Stromal cell of bone marrow (primary cell): ENCODE measurements at places on chromosomes 11 and 22.
A peak's percentile ranks its signal among the peaks of the same experiment; 100 is the strongest.

- no peak for DNase-seq
Observed at GRCh38 chr11:70574725-70575347, 176.5 kb downstream of the CTTN start.

GRCh38 chr22:50089682-50090411 is at the start of gene MOV10L1:
TSS of gene MOV10L1 (plus strand) at chr22:50090006. CDS start at chr22:50090089, 83 bp downstream.
- DNase-seq, result no peak

DNA sequence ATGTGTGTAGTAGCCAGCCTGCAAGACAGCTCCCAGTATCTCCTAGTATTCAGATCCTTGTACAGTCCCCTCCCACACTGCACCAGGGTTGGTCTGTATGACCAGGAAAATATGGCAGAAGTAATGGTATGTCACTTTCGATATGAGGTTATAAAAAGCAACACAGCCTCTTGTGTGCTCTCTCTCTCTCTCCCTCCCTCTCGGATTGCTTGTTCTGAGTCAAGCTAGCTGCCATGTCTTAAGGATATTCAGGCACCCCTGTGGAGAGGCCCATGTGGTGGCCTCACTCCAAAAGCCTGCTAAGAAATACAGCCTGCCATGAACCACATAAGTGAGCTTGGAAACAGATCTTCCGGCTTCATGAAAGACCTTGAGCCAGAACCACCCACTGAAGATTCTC is 25.4 kb downstream of the FXYD6 start:
- DNase-seq, result no peak

- no peak for DNase-seq
Observed at GRCh38 chr11:18229501-18229900, 7.1 kb downstream of the SAA4 start.

- DNase-seq, result no peak
Observed at GRCh38 chr11:1017269-1018005, 19.1 kb downstream of the MUC6 start.

GRCh38 chr22:39655004-39655579 is 84.5 kb downstream of the CACNA1I start:
- DNase-seq, result no peak

- no peak for DNase-seq
Observed at GRCh38 chr11:22169833-22170232, 23.1 kb upstream of the ANO5 start.

GRCh38 chr11:79471071-79471844 is 30.4 kb upstream of the TENM4 start:
- no peak for DNase-seq

GRCh38 chr22:50045211-50046018 is 12.7 kb downstream of the TTLL8 start:
- DNase-seq, result no peak

DNA sequence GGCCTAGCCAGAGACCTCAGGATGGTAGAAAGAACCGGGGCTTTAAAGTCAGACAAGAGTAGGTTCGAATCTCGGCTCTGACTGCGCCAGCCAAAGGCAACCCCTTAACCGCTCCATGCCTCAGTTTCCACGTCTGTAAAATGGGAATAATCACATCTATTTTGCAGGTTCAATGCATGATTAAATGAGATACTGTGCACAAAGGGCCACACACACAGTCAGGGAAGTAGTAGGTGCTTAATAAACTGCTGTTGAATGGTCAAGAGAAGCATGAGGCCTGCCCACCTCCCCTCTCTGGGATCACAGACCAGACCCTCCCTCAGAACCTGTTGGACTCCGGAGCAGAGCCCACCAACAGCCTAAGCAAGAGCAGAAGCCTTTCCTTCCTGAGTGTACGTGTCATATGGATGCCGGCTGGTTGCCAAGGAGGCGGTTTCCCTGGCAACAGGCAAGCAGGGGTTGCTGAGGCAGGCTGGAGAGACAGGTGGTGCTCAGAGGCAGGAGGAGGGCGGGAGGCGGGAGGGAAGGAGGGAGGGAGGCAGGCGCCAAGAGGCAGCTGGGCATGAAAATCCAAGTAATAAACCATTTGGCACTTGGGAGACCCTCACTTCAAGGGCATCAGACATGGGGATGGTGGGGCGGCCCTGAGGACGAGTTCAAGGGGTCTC is 43.9 kb downstream of the NFAM1 start:
- no peak for DNase-seq

- no peak for DNase-seq
Observed at GRCh38 chr22:19357270-19358105, 66.0 kb upstream of the CLTCL1 start.

GRCh38 chr11:78037056-78037455 is 14.0 kb upstream of the KCTD14 start:
- no peak for DNase-seq

DNA sequence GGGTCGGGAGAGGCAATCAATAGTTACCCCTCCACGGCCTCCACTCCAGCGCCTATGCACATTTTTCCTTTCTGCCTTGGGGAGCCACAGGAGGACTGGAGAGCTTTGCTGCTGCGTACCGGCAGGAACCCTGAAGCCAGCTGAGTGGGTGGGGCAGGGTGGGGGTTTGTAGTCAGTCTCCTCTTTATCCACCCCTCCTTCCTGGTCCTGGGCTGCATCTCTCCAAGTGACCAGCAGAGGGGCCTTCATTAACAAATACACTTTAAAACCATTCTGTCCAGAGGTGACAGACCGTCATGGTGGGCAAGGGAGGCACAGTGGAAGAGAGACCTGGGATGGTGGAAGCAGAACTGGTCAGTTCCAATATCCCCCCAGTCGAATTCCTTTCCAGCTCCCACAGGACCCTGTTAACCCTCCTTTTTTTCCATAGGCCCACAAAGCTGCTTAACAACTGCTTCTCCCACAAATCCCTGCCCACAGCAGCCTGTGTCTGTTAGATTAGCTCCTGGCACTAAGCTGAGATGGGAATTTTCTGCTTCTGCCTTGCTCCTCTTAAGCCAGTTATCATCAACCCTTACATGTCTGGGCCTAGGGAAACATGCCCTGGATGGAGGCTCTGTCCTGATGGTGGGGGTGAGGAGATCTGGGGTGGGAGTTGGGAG is 3.9 kb upstream of the ABCG4 start:
- DNase-seq, result peak; percentile 21

DNA sequence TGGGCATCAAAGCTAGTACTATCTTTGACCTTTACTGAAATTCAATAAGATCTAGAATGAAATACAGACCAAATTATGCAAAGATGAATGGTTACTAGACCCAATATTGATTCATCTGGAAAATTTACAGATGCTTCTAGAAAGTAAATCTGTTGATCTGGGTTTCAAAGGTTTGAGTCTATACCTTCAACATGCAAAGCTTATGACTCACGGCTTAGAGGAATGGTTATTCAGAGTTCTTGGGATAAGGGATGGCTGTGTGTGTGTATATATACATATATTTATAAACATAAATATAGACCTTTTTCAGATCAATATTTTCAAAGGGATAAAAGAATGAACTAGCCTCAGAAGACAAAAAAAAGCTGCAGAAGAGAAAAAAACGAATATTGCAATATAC is 1.3 kb downstream of the SPTY2D1 start:
- DNase-seq, result no peak

DNA sequence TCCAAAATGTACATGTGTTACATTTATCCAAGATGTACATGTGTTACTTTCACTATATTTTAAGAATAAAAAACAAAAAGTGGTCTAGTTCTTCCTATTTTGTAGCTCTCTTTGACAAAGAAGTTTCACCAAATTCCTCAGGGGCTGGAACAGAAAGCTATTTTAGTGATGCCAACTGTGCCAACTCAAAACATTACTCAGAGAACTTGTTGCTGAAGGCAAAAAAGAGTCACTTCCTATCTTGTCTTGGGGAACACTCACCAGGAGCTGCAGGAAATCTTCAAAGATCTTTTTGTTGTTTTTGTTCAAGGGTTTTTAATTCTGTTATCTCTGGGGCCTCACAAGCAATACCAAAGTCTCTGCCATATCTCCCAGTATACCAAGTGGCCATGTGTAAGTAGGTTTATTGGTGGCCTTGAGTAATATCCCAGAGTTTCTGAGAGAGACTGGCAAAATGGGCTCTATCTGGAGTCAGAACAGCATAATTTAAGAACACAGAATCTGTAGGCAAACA is 13.6 kb upstream of the EED start:
- DNase-seq, result no peak

DNA sequence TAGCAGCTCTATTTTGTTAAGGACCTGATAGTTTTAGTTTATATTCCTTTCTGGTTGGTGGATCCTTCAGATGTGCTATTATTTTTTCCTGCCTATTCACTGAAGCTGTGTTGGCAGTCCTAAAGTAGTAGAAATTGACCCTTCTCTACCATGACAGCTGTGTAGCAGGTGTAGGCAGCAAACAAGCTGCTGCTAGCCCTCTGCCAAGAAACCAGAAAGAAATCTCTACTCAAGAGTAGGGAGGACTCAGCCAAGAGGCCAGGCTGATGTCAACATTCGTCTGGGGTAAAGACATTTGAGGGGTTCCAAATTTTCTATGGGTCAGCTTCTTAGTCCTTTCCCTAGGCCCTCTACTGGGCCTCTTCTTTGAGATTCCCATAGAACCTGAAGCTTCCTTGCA is 51.2 kb downstream of the CSTF3 start:
- no peak for DNase-seq

DNA sequence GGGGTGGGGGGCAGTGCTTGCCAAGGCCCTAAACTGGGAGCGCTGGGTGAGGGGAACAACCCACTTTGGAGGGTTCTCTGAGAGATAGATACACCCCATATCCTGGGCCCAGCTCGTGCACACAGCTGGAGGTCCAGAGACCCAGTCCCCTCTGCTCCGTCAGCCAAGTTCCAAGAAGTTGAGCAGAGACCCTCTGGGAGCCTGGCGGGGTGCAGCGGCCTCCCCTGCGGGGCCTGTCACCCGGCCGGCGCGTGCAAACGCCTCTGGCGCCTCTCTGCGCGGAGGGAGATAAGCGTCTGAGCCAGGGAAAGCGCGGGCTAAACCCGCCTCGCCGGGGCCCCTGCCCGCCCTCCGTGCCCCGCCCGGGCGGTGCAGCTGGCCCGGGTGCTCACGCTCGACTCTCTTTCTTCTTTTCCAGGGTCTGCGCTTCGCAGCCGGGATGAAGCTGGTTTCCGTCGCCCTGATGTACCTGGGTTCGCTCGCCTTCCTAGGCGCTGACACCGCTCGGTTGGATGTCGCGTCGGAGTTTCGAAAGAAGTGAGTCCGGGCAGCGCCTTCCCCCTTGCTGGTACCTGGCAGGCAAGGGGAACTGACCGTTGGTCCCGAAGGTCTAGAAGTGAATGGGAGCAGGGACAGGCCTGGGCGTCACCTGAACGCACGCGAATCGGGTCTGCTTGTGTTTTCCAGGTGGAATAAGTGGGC is 540 bp downstream of the ADM start:
- no peak for DNase-seq

- no peak for DNase-seq
Observed at GRCh38 chr11:78833237-78833636, 258.6 kb upstream of the NARS2 start.

GRCh38 chr22:48489551-48490499 is 1337.8 kb downstream of the BRD1 start:
- DNase-seq, result no peak

DNA sequence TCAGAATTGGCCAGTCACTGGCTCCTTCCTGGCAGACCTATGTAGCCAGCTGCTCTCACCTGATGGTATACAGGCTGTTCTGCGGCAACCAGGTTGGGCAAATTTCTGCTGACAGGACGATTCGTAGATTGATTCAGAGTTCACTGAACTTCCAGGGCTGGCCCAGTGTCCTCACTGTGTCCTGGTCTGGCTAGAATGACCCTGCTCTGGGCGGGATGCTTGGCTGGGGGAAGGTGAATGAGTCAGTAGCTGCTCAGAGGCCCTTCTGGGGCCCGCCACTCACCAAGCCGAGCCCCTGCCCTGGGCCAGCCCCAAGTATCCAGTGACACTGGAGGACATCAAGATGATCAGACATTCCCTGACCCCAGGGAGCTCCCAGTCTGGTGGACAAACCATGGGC is 62.9 kb upstream of the WNT11 start:
- DNase-seq, result no peak

DNA sequence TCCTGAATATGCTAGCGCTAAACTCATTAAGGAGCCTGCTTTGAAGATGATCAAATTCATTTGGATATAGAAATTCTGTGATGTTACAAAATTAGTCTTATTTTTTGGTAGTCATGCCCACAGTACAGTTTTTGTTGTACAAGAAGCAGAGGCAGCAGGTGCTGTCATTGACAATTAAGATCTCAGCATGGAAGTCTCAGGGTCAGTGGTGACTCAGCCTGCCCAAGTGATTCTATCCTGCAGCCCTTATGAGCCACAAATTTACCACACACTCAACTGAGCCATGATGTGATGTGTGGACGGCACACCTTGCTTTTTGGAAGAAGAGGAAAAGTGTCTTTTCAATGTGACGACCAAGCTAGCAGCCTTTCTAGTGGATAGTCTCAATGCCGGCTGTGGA is 153.6 kb upstream of the SORL1-AS1 start:
- no peak for DNase-seq

DNA sequence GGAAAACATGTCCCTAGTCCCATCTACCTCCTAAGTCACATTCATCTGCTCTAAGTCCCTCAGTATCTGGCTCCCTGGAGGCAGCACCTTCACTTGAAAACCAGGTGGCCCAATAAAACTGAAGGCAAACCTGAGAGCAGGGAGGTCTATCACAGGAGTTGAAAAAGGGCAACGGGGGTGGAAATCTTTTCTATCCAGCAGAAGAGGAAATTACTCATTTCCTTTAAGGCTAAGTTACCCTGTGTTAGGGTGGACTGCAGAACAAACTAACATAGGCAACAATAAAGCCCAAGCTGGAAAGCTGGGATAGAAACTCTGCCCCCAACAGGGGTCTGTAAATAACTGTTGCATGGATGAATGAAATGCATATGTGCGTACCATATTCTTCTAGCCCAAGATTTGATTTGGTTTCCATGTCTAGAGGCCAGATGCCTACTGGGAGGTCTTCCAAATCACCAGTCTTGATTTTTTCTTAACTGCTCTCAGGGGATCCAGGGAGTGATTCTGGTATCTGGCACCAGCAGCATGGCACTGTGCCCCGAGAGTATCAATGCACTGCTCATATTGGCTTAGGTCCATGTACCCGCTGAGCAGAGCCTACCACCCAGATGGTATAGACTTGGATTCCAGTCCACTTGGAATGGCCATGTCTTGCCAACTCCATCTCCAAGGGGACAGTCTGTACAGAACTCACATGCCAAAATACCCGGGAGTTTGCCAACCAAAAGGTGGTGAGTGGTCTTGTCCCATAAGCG is 350.0 kb upstream of the NCAM1 start:
- no peak for DNase-seq

GRCh38 chr11:65880844-65881421 is 1.3 kb downstream of the CTSW start:
- DNase-seq, result no peak

- no peak for DNase-seq
Observed at GRCh38 chr11:113908098-113908497, 3.5 kb downstream of the HTR3B start.

DNA sequence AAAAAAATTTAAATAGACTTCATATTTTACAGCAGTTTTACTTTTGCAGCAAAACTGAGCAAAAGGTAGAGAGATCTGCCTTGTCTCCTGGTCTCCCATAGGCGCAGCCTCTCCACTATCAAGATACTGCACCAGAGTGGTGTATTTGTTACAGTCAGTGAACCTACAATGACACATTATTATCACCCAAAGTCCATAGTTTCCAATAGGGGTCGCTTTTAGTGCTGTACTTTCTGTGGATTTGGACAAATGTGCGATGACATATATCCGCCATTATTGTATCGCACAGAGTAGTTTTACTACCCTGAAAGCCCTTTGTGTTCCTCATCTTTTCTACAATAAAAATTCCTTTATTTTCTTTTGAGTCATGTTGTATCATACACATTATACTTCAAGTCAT is 153.2 kb upstream of the CCDC179 start:
- no peak for DNase-seq

GRCh38 chr11:95702526-95702925 is 87.1 kb downstream of the FAM76B start:
- peak; percentile 77 for DNase-seq
